ENCODE measurements at places on chromosomes 4 and X. TPM values are rescaled to one million over a fixed set of nuclear protein-coding genes. Genes with fewer than 3 reads are reported as not detected.

Gene CCDC149
- 7.0 TPM for total RNA-seq

Gene ADAMTS3
- 2.5 TPM for total RNA-seq

Gene TMPRSS11D
- not detected for total RNA-seq

Gene RAB33A
- total RNA-seq, result 1.6 TPM

Gene PASD1
- not detected for total RNA-seq

Gene SPANXD
- total RNA-seq, result not detected

Gene XAGE2
- not detected for total RNA-seq

Gene MMRN1
- total RNA-seq, result not detected

- no peaks in the 10 kb centered on the region for H3K4me1 ChIP-seq
- DNase-seq, result no peak
- no peak overlapping the region for H3K4me3 ChIP-seq
- no peaks in the 10 kb centered on the region for H3K36me3 ChIP-seq
Observed at GRCh38 chrX:154125391-154126040, 18.5 kb upstream of the OPN1LW start.

GRCh38 chrX:153882086-153882498 lies 3.9 kb downstream of the L1CAM start:
- no peaks in the 10 kb centered on the region for H3K4me1 ChIP-seq
- H3K27me3 ChIP-seq, result peaks cover 59% of the 10 kb centered on the region
- no peak overlapping the region for H3K4me3 ChIP-seq
- no peak overlapping the region for H3K27ac ChIP-seq

DNA sequence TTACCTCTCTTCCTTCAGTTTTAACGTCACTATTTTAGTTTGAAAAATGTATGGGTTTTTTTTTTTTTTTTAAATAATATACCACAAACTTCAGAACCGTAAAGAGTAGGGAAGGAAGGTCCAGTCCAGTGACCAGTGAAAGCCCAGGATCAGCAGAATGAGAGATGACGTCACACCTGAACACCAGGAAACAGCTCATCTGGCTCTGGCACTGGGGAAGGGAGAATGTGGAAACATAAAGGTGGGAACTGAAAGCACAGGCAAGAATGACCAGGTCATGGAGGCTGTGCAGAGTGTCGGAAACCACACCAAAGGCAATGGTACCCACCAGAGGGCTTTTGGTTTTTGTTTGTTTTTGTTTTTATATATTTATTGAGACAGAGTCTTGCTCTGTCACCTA lies 141.2 kb downstream of the DHX15 start:
- H3K27me3 ChIP-seq, result peaks cover 4% of the 10 kb centered on the region
- no peak overlapping the region for H3K27ac ChIP-seq
- DNase-seq, result no peak
- no peak overlapping the region for H3K4me3 ChIP-seq
- H3K36me3 ChIP-seq, result no peaks in the 10 kb centered on the region

DNA sequence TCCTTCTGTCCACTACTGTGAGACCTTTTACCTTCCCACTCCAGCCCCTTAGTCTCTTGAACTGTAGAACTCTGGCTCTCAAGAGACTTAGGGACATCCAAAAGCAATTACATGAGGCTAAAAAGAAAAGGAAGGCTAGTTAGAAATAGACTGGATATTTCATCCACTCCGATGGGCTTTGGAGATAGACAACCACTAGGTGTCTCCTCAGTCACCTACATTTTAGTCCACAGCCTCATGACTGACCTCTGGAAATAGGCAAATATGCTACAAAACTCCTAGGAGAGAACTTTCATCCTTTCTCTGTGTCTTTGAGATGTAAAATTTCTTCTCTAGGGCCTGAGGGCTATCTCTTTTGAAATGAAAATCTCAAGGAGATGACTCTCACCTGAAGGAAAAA lies 45.1 kb upstream of the LAMP2 start:
- H3K4me1 ChIP-seq, result 0 out of 2 replicates have a peak, but pooled peaks cover 2% of the 10 kb centered on the region
- H3K4me3 ChIP-seq, result no peak overlapping the region
- no peaks in the 10 kb centered on the region for H3K27me3 ChIP-seq
- no peak overlapping the region for H3K27ac ChIP-seq
- H3K36me3 ChIP-seq, result no peaks in the 10 kb centered on the region

- peaks cover 16% of the 10 kb centered on the region for H3K4me1 ChIP-seq
- H3K4me3 ChIP-seq, result no peak overlapping the region
- H3K27me3 ChIP-seq, result no peaks in the 10 kb centered on the region
- no peaks in the 10 kb centered on the region for H3K36me3 ChIP-seq
- no peak overlapping the region for H3K27ac ChIP-seq
Observed at GRCh38 chr4:52915730-52916300, 53.7 kb downstream of the RASL11B start.

DNA sequence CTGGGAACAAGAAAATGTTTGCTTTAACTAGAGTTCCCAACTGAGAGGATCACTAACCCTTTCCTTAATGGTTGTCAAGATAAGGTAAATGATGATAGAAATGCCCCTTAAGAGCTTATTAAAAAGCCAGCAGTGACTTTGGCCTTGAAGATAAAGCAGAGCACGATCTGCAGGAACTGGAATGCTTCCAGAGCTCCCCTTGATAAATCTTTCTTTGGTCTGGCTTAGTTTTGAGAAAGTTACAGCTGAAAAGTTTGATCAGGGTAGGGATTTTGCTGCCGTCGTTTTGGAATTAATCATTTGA lies 64.0 kb downstream of the PTTG2 start:
- no peaks in the 10 kb centered on the region for H3K4me1 ChIP-seq
- no peaks in the 10 kb centered on the region for H3K27me3 ChIP-seq
- peaks cover 5% of the 10 kb centered on the region for H3K36me3 ChIP-seq
- H3K27ac ChIP-seq, result no peak overlapping the region
- no peak overlapping the region for H3K4me3 ChIP-seq

DNA sequence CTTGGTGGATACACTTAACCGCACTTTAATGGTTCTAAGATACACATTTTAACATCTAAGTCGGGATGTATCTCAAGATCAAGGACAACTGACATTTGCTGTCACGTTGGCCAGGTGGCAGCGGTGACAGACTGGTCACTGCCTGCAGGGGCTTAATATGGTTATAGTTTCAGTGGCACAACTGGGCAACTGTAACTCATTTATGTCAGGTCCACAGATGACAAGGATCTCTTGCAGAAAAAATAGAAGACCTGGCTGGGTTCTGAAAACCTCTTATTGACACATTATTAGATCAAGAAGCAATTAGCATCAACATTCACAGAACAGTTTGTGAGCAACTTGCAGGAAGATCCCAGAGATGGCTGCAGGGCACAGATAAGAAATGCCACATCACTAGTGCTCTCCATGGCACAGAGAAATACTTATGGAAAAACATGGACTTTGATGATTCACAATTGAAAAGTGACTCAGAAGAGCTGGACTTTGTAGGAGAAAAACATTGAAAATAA lies 99.6 kb upstream of the SORBS2 start:
- H3K4me3 ChIP-seq, result no peak overlapping the region
- H3K36me3 ChIP-seq, result no peaks in the 10 kb centered on the region
- DNase-seq, result peak; percentile 4
- H3K27ac ChIP-seq, result no peak overlapping the region
- H3K4me1 ChIP-seq, result peaks cover 3% of the 10 kb centered on the region

GRCh38 chr4:139893801-139894200 lies 228.2 kb downstream of the MGST2 start:
- H3K36me3 ChIP-seq, result no peaks in the 10 kb centered on the region
- no peak overlapping the region for H3K27ac ChIP-seq
- H3K4me1 ChIP-seq, result no peaks in the 10 kb centered on the region
- no peak overlapping the region for H3K4me3 ChIP-seq
- DNase-seq, result no peak
- no peaks in the 10 kb centered on the region for H3K27me3 ChIP-seq

GRCh38 chrX:154313147-154313546 lies 17.6 kb downstream of the TKTL1 start:
- H3K4me1 ChIP-seq, result no peaks in the 10 kb centered on the region
- DNase-seq, result no peak
- no peak overlapping the region for H3K27ac ChIP-seq
- no peak overlapping the region for H3K4me3 ChIP-seq
- peaks cover 5% of the 10 kb centered on the region for H3K27me3 ChIP-seq
